CD4-positive, alpha-beta T cell treated with Interferon gamma for 1 hour (primary cell): ENCODE measurements at places on chromosomes 3 and 15.

- no peak for DNase-seq
Measured at GRCh38 chr3:37330466-37330865, 156.1 kb upstream of the LRRFIP2 start.

GRCh38 chr15:39582286-39582976, 1.6 kb downstream of the THBS1 start:
- no peak for DNase-seq

- DNase-seq: no peak
Measured at GRCh38 chr3:30141178-30141581, 465.2 kb upstream of the TGFBR2 start.

DNA sequence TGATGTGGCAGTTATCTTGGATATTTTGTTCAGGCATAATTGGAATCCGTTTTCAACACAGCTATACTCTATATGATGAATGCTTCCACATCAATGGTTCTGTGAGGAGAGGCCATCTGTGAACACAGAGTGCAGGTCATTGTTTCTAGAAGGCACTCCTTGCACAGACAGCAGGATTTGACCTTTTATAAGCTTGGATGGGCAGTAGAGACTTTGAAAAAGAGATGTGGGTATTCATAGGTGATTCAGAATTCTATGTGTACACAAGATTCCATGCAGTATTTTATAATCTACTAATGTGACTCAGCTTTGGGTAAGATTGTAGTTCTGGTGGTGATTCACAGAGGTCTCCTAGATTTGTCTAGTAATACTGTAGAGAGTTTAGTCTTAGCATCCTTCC, 12.5 kb downstream of the ARPP21 start:
- no peak for DNase-seq

GRCh38 chr3:117150628-117151027, 441.0 kb downstream of the TUSC7 start:
- DNase-seq: no peak

- no peak for DNase-seq
Measured at GRCh38 chr3:111324645-111325044, 217.4 kb upstream of the CD96 start.

DNA sequence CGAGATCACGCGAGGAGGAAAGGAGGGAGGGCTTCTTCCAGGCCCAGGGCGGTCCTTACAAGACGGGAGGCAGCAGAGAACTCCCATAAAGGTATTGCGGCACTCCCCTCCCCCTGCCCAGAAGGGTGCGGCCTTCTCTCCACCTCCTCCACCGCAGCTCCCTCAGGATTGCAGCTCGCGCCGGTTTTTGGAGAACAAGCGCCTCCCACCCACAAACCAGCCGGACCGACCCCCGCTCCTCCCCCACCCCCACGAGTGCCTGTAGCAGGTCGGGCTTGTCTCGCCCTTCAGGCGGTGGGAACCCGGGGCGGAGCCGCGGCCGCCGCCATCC, 1.1 kb upstream of the SETD5 start:
- DNase-seq: peak; percentile 84

DNA sequence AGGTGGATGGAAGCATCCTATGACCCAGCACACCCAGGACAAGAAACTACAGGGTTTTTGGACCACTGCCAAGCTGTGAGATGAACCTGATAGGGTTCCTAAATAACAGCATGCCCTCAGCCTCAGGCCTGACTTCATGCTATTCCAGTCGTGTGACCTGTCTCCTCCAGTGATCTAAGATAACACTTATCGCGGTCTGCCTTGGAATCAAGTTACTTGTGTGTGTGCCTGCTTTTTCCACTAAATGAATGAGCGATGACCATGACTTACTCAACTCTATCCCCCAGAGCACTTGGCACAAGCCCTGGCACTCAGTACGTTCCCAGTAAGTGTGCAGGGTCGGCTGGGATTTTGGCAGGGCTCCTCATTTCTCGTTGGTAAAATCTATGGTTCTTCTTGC, 172.7 kb upstream of the TP63 start:
- DNase-seq: no peak

GRCh38 chr3:133792171-133792763, 13.3 kb upstream of the SRPRB start:
- no peak for DNase-seq

DNA sequence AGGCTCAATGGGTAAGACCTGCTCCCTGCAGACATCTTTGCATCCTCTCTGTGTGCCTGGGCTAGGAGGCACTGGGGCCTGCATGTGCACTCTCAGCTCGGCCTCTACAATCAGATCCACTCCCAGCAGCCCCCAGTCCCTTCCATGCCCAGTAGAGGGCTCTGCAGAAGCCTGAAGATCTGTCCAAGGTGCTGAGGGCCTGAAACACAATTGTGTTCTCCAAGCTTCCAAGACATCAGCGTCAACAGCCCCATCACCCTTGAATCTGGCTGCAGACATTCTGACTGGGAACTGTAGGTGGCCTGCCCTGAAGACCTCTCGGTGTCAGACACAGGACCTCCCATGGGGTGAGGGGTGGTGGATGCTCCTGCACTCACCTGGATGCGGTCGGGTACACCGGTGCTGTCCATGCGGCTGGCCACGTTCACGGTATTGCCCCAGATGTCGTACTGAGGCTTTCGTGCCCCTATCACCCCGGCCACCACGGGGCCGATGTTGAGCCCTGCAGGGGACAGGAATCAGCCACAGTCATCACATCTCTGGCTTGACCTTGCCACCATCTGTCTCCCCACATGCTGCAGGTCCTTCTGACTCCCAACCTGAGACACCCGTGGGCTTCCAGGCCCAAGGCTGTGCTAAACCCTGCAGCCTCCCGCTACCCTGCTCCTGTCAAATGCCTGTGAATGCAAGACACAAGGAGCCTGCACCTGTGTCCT, 84.7 kb downstream of the SEC22A start:
- no peak for DNase-seq

GRCh38 chr3:97495896-97496295, 268.7 kb upstream of the ARL6 start:
- DNase-seq: no peak

GRCh38 chr15:92882697-92883162, 17.4 kb upstream of the CHD2 start:
- no peak for DNase-seq

GRCh38 chr3:17631609-17632008, 110.8 kb downstream of the TBC1D5 start:
- DNase-seq: no peak

DNA sequence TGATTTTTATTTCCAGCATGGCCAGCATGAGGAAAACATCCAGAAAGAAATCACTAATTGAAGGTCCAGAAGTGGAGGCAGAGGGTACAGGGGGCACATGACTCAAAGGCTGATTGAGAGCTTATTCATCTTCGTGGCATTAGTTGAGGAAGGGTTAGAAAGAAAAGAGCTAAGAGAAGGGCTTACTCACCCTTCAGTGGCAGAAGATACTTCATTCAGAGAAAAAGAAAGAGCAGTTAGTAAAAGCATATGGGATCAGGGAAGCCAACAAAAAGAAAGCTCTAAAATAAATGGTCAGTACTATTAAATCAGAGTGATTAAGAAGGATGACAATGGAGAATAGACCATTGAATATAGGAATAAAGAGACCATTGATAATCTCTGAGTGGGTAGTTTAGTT, 25.2 kb downstream of the GAP43 start:
- DNase-seq: no peak

GRCh38 chr3:194760494-194761137, 74.9 kb downstream of the FAM43A start:
- DNase-seq: no peak

- DNase-seq: no peak
Measured at GRCh38 chr15:82313446-82313845, 35.8 kb downstream of the GOLGA6L10 start.

- no peak for DNase-seq
Measured at GRCh38 chr15:62821384-62822131, 221.0 kb upstream of the TPM1 start.

GRCh38 chr15:54011656-54012055, 33.4 kb downstream of the UNC13C start:
- no peak for DNase-seq

DNA sequence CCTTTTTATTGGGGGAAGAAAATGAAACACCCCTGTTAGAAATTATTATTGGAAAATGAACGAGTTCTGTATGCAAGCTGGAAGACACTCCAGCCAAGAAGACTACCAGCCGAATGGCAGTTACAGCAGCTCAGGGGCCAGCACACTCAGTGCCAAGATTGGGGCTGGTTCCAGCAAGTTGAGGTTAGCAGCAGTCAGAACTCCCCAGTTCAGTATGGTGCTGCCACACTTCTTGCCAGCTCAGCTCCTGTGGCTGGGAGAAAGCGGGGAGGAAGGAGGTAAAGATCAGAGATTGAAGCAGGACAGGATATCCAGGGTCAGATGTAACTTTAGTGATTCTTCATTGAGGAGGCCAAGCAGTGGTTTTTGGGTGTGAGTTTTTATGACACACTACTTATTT, 280.2 kb upstream of the NR2E3 start:
- DNase-seq: no peak
